ENCODE measurements at places on chromosomes 3 and 15.

DNA sequence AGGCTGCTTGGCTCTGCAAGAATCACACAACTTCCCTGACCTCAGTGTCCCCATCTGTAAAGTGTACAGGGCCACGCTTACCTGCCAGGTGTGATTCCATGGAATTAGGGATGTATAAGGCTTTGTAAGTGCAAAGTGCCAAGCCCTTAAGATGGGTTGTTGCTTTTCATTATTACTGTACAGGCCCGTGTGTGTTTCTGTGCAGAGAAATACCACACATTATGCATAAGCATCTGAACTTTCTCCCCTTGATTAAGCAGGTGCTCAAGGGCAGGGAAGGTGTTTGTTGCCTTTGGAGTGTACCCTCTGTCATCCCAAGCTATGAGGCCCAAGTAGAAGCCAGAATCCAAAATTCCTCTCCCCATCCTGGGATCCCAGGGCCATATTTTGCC, 13.6 kb upstream of the HRH1 start:
- no peak for DNase-seq

GRCh38 chr3:22939349-22939748, 263.8 kb upstream of the UBE2E2 start:
- no peak for DNase-seq

DNA sequence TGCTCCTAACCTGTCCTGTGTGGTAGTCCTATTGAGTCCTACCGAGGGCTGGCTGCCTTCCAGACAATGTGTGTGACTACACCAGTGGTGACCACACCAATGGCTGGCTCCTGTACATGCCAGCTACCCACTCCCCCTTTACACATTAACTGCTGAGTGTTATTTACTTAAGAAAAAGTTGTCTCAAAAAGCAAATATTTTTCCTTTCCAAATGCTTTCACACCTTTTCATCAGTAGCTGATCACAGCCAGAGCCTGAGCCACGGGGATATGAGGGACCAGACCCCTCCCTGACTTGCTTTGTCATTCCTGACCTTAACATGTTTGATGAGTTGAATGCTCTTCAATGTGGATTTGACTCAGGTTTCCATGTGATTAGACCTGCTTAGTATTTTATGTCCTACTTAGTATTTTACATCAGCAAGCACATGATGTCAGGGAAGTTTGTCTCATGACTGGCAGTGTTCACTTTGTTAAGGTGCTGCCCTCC, 29.6 kb upstream of the GREM1 start:
- DNase-seq: no peak

DNA sequence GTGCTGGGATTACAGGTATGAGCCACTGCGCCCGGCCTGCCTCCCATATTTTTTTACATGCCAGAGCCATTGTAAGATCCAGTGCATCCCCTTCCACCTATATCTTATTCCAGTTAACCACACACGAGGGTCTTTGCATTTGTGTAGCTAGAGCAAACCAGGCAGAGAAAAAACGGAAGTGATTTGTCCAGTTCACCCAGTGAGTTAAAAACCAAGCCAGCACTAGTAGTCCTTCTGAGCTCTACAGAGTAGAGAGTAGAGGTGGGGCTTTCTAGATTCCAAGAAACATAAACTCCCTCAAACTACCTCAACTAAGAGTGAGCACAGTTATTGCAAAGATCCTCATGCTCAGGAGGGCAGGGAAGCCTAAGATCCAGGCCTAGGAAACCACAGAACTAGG, 34.7 kb downstream of the TMEM158 start:
- no peak for DNase-seq

DNA sequence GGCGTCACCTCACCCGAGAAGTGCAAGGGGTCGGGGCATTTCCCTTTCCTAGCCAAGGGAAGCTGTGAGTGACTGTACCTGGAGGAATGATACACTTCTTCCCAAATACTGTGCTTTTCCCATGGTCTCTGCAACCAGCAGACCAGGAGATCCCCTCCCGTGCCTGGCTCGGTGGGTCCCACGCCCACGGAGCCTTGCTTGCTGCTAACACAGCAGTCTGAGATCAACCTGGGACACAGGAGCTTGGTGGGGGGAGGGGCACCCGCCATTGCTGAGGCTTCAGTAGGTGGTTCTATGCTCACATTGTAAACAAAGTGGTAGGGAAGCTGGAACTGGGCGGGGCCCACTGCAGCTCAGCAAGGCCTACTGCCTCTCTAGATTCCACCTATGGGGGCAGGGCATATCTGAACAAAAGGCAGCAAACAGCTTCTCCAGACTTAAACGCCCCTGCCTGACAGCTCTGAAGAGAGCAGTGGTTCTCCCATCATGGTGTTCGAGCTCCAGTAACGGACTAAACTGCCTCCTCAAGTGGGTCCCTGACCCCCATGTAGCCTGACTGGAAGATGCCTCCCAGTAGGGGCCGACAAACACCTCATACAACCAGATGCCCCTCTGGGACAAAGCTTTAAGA, 31.4 kb upstream of the ABHD5 start:
- DNase-seq: no peak

GRCh38 chr3:71260782-71261181, 322.7 kb downstream of the FOXP1 start:
- no peak for DNase-seq

GRCh38 chr3:32899265-32899664, 52.2 kb upstream of the CCR4 start:
- DNase-seq: no peak

DNA sequence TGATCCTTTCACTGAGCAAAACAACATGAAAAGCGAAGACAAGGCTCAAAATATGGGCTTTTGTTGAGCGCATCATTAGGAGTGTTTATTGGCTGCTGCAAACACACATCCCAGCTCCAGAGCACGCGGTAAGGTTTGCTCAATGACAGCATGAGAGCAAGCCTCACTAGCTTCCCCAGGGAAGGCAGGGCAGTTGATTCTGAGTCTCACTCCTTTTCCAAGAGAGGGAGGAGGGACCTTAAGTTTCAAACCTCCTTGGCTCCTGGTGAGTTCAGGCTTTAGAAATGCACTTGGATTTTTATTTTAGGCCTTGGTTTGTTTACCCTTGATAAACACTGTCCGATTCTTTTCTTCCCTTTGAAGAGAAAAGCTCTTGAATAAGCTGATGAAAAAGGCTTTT, 69.1 kb upstream of the CACNA2D3 start:
- DNase-seq: no peak

- DNase-seq: no peak
Observed at GRCh38 chr3:197820550-197821335, 29.7 kb downstream of the LRCH3 start.

- no peak for DNase-seq
Observed at GRCh38 chr3:21170964-21171363, 580.0 kb downstream of the ZNF385D start.

DNA sequence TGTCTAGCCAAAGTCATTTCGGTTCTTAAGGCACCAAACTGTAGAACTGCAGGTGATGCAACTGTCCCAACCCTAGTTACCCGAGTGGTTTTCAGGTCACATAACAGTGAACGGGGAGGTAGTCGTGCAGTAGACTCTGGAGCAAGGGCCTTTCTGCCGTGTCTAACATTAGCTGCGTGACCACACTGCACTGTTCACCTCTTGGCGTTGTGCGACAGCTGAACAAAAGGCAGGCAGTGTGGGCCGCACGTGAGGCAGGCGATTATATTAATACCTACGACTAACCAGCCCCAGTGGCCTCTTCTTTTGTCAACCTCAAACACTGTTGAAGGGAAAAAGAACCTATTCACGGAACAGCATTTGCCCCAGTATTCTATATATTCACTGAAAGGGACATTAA, 2.8 kb downstream of the LRRN1 start:
- DNase-seq: no peak

GRCh38 chr15:80152180-80152895, 461 bp upstream of the FAH start:
- peak; percentile 99 for DNase-seq

DNA sequence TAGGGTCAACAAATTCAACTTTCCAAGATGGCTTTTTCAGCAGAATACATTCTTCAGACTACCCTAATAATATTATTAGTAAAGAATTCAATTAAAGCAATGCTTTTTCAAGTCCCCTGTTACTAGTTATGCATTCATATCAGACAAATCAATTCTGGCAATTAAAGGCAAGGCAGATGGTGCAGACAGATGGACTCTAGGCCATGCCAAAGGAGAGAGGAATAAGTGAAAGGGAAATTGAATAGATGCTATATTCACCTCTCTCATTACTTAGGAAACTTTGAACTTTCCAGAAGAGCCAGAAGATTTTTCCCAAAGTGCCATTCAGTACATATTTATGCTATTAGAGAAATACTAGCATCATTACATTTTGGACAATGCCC, 487.7 kb upstream of the RASGRP1 start:
- no peak for DNase-seq

- DNase-seq: no peak
Observed at GRCh38 chr15:85008474-85009260, 27.0 kb downstream of the PDE8A start.

DNA sequence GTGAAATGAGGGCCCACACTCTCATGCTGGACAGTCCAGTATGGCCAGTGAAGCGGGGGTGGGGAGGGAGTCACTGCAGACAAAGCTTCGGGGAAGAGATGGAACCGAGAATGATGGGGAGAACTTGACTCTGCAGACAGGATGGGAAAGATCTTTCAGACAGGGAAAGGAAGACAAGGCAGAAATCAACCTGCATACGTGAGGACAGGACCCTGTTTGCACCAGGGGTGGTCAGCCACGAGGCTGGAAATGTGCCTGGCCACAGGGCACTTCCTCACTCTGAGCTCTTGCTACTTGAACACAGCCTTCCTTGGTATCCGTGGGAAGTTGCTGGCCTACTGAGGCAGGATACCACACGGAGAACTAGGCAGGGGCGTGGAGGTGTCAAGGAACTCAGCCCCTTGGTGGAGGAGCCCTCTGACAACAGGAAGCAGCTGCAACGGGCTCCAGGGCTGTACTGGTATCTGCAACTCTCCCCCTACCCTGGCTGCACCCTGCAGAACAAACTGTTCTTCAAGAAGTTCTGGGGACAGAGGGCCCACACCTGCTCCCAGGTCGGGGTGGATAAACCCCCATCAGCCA, 9.3 kb upstream of the SRP14 start:
- DNase-seq: peak; percentile 68

- peak; percentile 28 for DNase-seq
Observed at GRCh38 chr3:194204042-194204987, 68.4 kb downstream of the HES1 start.

- DNase-seq: peak; percentile 53
Observed at GRCh38 chr15:91853948-91854638, 585 bp downstream of the SLCO3A1 start.

GRCh38 chr3:62892951-62893350, 17.7 kb upstream of the CADPS start:
- no peak for DNase-seq

GRCh38 chr3:173467501-173467900, 70.0 kb downstream of the NLGN1 start:
- no peak for DNase-seq

GRCh38 chr15:74349241-74349778, 18.1 kb downstream of the CYP11A1 start:
- DNase-seq: no peak

GRCh38 chr3:33115024-33115768, 1.4 kb downstream of the CRTAP start:
- DNase-seq: peak; percentile 29

GRCh38 chr15:89068325-89068784, 19.9 kb upstream of the ABHD2 start:
- peak; percentile 16 for DNase-seq

- peak; percentile 4 for DNase-seq
Observed at GRCh38 chr3:129936757-129937156, 37.8 kb upstream of the TRH start.

DNA sequence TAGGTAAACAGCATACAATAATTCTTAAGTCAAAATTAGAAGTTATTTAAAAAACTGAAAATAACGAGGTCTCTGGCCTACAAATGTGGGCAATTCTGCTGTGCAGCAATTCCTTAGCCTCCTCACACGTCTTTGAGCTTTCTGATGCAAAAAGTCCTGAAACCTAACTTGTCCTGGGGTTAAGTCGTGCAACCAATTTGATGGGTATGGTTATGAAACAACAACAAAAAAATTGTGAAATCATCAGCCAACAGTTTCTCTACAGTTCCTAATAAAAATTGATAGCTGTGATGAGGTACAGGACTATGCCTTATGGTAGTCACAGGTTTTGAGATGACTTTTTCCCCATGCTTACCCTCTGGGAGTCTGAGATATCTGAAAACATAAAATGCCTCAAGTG, 6.5 kb upstream of the GLB1 start:
- DNase-seq: no peak

DNA sequence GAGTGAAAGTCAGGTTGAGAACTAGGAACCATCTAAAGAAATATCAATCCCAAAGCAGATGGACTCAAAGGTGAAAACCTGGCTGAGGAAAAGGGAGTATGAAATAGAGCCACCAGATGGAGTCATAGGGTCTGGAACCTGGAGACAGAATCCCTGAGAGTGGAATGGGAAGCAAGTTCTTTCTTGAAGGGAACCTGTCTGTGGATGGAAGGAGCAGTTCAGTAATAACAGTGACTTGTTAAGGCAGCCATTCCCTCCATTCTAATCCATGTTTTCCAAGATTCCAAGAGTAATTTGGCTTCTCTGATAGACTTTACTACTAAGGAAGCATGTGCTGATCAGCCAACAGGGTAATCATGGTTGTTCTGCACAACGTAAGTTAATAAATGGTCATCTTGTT, 22.5 kb upstream of the AQP9 start:
- DNase-seq: no peak

DNA sequence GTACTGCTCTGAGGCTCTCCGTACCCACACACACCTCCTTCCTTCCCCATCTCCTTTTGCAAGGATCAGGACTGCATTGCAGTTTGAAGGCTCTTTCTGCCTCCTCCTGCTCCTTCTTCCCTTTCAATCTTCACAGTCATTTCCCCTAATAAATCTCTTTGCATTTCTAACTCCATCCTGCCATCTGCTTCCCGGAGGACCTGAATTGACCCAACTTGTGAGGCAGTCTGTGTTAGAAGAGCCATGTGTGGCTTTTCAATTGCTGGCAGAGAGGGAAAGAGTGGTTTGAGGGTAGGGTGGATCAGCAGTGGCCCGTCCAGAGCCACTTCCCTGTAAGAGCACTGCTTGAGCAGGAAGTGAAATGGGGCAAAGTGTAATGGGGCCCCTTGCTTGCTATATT, 35.8 kb downstream of the ANAPC13 start:
- DNase-seq: no peak

GRCh38 chr15:68679961-68680371, 101.2 kb downstream of the CORO2B start:
- no peak for DNase-seq

- DNase-seq: no peak
Observed at GRCh38 chr3:10995871-10996270, 3.3 kb downstream of the SLC6A1 start.

DNA sequence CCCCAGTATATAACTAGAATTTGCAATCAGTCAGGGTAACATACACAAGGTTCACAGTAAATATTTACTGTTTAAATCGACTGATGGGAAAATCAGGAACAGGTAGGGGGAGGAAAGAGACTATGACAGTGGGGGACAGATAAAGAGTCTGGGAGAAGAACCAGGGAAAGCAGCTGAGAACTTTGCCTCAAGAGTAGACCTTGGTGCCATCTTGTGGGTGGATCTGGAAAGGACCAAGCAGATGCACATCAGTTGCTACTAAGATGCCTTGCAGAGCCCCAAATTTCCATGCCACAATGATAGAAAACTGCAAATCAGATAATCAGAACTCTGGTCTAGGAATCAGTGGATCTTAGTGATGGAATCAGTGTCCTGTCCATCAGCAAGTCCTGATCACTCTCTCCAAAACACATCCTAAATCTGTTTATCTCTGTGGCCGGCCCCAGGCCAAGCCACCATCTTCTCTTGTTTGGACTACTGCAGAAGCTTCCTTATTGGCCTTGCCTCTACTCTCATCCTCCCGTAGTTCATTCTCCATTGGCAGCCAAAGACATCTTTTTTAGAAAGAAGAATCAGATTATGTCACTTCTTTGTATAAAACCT, 62.7 kb downstream of the PDE8A start:
- DNase-seq: peak; percentile 56

GRCh38 chr3:57512166-57512565, 32.0 kb downstream of the DNAH12 start:
- DNase-seq: no peak
